ENCODE measurements at places on chromosomes 5 and 9. TPM values are rescaled to one million over a fixed set of nuclear protein-coding genes. Genes with fewer than 3 reads are reported as not detected.

The FIBCD1 gene
- not detected for total RNA-seq

The PCDHGA9 gene
- 13.2 TPM for total RNA-seq

The PITX1 gene
- total RNA-seq: not detected

The GALT gene
- 50.9 TPM for total RNA-seq

GRCh38 chr5:87572090-87572489 lies 159.4 kb upstream of the CCNH start:
- no peaks in the 10 kb centered on the region for H3K36me3 ChIP-seq
- H3K4me1 ChIP-seq: no peaks in the 10 kb centered on the region
- no peak overlapping the region for H3K27ac ChIP-seq
- no peak for DNase-seq
- no peaks in the 10 kb centered on the region for H3K27me3 ChIP-seq

DNA sequence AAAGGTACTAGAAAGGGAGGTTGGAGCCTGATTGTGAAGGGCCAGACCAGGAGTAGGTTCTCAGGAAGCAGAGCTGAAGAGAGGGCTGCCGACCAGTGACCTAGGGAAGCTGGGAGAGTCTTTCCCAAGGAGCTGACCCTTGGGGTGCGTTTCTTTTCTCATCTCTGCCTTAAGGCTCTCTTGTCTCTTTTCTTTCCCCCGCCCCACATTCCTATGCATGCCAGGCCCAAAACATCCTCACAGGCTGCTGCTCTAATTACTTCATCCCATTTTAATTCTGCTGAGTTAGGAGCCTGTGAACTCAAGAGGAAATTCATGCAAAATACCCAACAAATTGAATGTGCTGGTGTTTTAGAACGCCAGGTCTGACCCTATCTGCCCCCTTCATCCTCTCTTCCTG lies 46.9 kb upstream of the HSPA9 start:
- no peaks in the 10 kb centered on the region for H3K27me3 ChIP-seq
- no peaks in the 10 kb centered on the region for H3K36me3 ChIP-seq
- no peak overlapping the region for H3K4me3 ChIP-seq
- no peak overlapping the region for H3K27ac ChIP-seq
- no peak for DNase-seq

DNA sequence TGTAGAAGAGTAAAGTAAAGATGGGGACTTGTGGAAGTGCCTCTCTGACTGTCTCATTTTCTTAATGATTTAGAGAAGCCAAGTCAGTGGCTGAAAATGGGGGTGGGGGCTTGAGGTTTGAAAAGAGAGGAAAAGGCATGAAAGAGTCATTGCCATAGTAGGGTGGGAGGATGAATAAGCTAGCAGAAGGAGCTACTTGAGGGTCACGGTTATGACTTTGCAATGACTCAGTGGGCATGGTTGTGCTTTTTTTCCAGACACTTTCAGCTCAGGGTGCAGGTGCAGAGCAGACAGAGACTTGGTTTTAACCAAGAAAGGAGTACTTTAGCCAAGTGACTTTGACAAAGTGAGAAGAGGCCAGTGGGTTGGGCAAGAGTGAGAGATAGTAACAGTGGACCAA lies 117.8 kb downstream of the PTTG1 start:
- no peak overlapping the region for H3K4me3 ChIP-seq
- no peak overlapping the region for H3K27ac ChIP-seq
- DNase-seq: no peak
- H3K36me3 ChIP-seq: no peaks in the 10 kb centered on the region
- H3K27me3 ChIP-seq: peaks cover 2% of the 10 kb centered on the region

The HRH2 gene
- total RNA-seq: 15.3 TPM

DNA sequence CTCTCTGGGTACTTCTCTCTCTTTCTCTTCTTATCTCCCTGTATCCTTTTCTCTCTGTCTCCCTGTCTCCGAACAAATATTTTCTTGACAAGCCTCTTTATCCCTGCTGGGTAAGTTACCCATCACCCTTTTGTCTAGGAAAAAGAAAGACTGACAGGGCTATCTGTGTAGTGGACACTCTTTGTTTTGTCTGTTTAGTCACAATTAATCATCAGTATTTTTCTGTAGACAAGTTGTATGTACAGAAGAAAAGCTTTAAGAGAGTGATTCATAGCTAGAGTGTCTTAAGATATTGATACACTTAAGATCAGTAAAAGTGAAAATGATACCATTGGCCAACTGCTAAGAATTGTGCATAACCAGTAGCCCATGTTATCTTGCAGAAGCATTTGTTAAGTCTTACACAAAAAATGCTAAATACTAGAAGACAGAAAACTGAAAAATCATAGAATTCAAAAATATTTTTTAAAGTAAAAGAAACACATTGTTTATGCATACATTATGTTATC lies 1043.8 kb upstream of the EDIL3 start:
- no peak overlapping the region for H3K27ac ChIP-seq
- no peak for DNase-seq
- H3K36me3 ChIP-seq: no peaks in the 10 kb centered on the region
- no peaks in the 10 kb centered on the region for H3K4me1 ChIP-seq

- DNase-seq: no peak
- no peak overlapping the region for H3K27ac ChIP-seq
- H3K27me3 ChIP-seq: no peaks in the 10 kb centered on the region
- H3K36me3 ChIP-seq: no peaks in the 10 kb centered on the region
- H3K4me1 ChIP-seq: no peaks in the 10 kb centered on the region
Measured at GRCh38 chr5:83313436-83313835, 158.1 kb upstream of the VCAN start.

DNA sequence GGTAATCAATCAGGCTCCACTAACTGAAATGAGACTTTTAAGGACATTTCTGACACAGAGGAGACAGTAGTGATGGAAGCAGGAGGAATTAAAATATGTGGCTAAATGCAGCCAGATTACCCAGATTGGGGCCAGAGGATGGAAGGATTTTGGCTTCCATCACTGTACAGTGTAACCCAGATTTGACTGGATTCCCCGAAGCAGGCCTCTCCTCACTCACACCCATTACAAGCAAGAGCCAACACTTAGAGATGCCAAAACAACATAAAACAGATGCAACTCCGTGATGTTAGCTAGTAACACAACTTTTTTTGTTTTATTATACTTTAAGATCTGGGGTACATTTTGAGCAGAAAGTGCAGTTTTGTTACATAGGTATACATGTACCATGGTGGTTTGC lies 17.6 kb downstream of the TEK start:
- no peak for DNase-seq
- no peak overlapping the region for H3K27ac ChIP-seq
- no peaks in the 10 kb centered on the region for H3K36me3 ChIP-seq
- H3K27me3 ChIP-seq: no peaks in the 10 kb centered on the region
